ENCODE measurements at places on chromosomes 11 and 22.

DNA sequence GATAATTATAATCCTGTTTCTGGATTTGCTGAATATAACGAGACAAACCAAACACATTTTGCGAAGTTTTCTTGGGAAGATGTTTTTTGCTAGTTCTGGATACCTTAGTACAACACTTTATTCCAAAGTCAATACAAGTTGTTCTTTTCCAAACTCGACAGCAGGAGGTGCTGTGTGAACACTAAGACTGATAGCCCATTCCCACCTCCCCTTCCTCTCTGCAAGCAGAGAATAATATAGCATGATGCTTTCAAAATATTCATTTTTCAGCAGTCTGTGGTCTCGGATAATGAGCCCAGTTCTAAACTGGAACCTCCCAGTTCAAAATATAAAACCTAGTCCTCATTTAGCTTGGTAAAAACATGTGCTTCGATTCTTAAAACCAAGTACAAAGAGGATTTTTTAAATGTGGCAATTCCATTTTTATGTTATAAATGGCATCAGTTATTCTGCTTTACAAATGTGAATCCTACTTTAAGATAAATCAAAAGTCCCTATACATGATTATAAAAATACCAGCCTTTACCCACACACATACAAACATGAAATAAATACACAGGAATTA, 129.1 kb downstream of the DCDC1 start:
- no peak for DNase-seq

- no peak for DNase-seq
Measured at GRCh38 chr22:32203181-32204039, 1.5 kb downstream of the RFPL2 start.

DNA sequence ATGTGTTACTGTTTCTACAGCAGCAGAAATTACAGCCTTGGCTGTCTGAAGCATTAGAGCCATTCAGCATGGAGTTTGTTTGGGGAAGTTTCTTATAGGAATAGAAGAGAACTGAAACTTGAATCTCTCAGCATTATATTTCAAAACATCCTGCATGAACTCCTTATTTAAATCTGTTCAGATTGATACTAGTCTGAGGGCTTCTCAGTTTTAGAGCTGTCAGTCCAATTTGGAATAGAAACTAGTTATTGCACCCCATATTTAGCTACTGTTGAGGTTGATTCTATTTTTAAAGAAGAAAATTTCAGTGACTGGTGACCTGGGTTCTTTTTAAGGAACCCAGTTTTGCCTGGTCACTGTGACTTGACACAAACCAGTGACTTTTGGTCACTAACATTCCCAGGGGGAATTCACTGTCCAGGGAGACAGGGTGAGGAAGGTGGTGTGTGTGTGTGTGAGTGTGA, 126.0 kb upstream of the TTC12 start:
- DNase-seq: no peak

DNA sequence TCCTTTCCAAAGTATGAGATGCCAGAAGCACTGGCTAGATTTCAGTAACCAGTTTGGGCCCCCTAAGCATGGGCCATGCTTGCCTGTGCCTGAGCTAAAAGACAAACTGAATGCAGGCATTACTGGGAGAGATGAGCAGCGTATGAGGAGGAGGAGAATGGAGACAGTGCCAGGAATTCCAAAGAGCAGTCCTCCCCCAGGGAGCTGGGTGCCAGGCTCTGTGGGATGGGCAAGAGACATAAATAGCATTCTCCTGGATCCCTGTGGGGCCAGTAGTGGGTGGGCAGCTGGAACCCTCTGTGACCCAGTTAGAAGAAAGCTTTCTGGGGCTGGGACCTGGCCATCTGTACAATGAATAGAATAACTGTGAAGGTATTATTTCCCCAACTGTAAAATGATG, 235.6 kb downstream of the KCNA4 start:
- DNase-seq: no peak

GRCh38 chr11:90646266-90646665, 423.4 kb upstream of the CHORDC1 start:
- DNase-seq: no peak

- no peak for DNase-seq
Measured at GRCh38 chr11:75277991-75278790, 37.6 kb downstream of the TPBGL start.

GRCh38 chr11:27395556-27396258, 32.7 kb upstream of the CCDC34 start:
- DNase-seq: no peak

GRCh38 chr11:15045891-15046290, 27.5 kb upstream of the CALCB start:
- DNase-seq: no peak

DNA sequence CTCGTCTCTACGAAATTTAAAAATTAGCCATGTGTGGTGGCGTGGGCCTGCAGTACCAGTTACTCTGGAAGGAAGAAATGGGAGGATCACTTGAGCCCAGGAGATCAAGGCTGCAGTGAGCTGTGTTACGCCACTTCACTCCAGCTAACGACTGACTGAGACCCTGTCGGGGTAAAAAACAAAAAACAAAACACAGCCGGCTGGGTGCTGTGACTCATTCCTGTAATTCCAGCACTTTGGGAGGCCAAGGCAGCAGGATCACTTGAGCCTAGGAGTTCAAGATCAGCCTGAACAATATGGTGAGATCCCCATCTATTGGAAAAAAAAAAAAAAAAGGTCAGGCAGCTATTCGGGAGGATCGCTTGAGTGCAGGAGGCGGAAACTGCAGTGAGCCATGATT, 2.4 kb downstream of the PAFAH1B2 start:
- DNase-seq: no peak

- no peak for DNase-seq
Measured at GRCh38 chr11:9840460-9841004, 176.7 kb downstream of the SWAP70 start.

GRCh38 chr11:117417342-117417741, 89.7 kb downstream of the CEP164 start:
- no peak for DNase-seq

- no peak for DNase-seq
Measured at GRCh38 chr11:126834149-126834548, 166.4 kb downstream of the KIRREL3 start.

DNA sequence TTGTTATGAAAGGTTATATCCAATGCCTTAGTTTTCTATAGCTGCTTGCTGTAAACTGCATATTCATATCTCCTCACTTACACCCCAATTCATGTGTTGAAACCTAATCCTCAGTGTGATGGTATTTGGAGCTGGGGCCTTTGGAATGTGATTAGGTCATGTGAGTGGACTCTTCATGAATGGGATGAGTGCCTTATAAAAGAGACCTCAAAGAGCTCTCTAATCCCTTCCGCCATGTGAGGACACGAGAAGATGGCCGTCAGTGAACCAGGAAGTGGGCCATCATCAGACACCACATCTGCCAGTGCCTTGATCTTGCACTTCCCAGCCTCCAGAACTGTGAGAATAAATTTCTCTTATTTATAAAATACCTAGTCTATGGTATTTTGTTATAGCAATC, 79.3 kb downstream of the CYP2R1 start:
- no peak for DNase-seq

GRCh38 chr11:3782963-3783362, 14.4 kb downstream of the NUP98 start:
- no peak for DNase-seq

GRCh38 chr11:92954003-92954402, 15.4 kb upstream of the MTNR1B start:
- no peak for DNase-seq

DNA sequence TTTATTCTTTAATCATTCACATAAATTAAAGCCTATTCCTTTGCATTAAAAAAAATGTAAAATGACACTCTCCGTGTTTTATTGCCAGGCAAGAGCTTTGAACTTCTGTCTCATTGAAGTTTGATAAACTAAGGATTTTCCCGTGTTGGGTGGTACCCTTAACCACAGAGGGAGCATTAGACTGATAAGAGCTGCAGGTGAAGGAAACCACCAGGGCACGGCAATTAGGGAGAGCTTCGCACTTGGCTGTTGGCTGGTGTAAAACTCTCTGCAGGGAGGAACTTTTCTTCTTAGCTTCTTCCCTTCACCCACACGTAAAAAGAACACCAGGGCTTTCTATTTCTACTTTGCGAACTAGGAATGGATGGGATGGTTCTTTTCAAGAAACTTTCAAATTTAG, 47.0 kb downstream of the CSTPP1 start:
- no peak for DNase-seq

- DNase-seq: no peak
Measured at GRCh38 chr11:76684516-76684915, 14.0 kb upstream of the LRRC32 start.

DNA sequence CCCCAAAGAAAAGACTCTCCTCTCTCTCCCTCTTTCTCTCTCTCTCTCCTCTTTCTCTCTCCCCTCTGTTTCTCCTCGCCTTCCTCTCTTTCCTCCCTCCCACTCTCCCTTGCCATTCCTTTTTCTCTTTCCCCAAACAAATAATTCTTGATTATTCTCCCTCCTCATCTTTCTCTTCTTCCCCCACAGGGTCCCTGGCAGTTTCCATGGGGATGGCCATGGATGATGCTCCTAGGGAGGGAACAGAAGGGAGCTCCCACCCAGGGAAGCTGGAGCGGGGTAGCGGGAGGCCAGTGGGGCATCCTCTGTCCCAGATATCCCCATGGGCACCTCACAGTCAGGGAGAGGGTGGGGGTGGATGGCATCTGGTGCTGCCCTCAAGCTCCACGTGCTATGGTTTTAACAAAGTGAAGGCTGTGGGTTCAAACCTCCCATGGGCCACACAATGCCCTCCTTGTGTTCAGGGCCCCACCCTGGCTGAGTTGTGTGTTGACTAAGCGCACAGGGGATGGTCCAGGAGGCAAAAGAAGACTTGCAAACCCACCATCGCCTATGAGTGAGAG, 266.4 kb downstream of the BUD13 start:
- no peak for DNase-seq

GRCh38 chr11:84947070-84947469, 680.1 kb downstream of the DLG2 start:
- DNase-seq: no peak

DNA sequence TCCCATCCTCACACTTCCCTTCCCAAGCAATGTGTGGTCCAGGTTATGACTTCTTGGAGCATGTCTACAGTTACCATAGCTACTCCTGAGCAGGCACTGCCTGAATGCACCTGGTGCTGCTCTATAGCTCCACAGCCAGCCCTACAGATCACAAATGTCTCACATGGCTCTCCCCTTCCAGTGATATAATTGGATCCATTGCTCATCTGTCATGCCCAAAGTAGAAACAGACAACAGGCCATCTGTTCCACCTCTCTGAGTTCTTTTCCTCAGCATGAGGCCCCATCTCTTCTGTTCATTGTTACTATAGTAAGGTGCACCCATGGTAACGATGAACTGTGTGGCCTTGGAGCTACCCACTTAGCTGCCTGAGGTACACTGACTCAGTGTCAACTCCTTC, 320.3 kb upstream of the ZC3H12C start:
- no peak for DNase-seq

GRCh38 chr11:117600234-117600783, 196.7 kb downstream of the DSCAML1 start:
- DNase-seq: no peak

- no peak for DNase-seq
Measured at GRCh38 chr11:6660712-6661111, 5.1 kb upstream of the DCHS1 start.

- DNase-seq: peak; percentile 37
Measured at GRCh38 chr22:27801616-27802345, at the start of gene MN1. MN1 (minus strand) TSS chr22:27801756; CDS start chr22:27800543, 1,213 bp downstream.

GRCh38 chr11:122732342-122733315, 77.1 kb downstream of the UBASH3B start:
- DNase-seq: no peak

- DNase-seq: no peak
Measured at GRCh38 chr11:119297938-119298337, 19.0 kb downstream of the MCAM start.

DNA sequence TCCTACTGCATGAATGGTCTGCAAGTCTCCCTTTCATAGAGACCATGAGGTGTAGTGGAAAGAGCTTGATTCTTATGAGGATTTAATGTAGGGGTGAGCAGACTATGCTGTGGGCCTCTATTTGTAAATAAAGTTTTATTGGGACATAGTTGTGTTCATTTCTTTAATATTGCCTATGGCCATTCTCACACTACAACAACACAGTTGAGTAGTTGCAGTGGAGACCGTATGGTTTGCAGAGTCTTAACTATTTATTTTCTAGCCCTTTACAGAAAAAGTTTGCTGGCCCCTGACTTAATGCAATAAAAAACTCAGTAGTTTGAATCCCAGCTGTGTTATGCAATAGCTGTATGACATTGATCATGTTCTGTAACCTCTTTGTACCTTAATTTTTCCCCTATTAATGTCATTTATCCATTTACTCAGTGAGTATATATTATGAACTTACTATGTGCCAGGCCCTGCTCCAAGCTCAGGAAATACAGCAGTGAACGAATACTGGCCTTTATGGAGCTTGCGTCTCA, 106.3 kb downstream of the ATXN10 start:
- DNase-seq: no peak

DNA sequence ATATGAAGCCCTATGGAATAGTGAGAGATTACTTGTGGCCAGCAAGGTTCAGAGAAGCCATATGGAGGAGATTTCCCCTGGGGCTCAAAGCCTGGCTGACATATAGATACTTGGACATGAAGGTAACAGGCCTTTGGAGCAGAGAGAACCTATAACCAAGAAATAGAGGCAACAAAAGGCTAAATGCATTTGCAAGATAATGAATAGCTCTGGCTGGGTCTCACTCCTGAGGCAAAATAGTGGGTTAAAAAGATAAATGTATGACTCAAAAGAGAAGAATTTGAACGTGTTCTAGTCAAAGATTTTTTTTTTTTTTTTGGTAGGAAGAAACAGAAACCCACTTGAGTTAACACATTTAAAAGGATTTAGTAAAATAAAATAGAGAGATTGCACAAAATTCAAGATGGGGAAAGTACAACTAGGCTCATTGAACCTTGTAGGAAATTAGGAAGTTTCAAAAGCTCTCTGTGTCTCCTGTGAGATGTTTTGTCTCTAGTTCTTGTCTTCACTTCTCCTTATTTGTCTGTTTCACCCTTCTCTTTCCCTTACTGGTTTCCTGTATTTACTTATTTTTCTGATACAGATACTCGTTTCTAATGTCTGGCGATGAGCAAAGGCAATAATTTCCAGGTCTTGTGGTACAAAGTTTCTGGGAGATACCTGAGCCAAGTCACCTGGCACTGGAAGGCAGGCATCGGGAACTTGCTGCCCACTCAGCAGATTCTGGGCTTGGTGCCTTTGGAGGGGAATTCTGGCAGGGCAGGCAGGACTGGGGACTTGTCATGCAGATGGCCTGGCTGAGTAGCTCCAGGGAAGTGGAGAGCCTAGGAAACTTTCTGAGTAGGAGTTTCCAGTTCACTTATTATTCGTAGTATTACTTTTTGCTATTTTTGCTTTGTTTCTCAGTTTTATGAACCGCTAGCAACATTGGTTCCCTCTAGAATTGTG, 49.2 kb upstream of the SESN3 start:
- DNase-seq: no peak

- peak; percentile 58 for DNase-seq
Measured at GRCh38 chr11:34234086-34234740, 123.6 kb downstream of the ABTB2 start.

- DNase-seq: no peak
Measured at GRCh38 chr11:57471496-57471895, 11.2 kb downstream of the RTN4RL2 start.

DNA sequence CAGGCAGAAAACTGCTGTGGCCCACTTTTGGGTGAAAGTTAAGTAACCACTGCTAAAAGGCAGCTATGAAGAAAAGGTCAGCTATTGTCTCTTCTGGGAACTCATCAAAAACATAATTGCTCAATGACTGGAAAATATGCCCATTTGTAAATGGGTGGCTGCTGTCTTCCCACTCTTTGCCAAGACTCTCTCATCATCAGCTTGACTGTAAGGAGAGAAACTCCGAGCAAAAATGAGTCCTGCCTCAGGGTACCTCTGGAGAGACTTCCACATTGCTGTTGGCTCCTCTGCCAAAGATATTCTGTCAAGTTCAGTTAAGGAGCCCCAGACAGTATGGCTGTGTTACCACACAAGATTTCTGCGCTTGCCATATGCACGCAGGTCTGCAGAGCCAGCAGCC, 138.7 kb downstream of the BBOX1 start:
- no peak for DNase-seq
